ENCODE measurements at places on chromosomes 5 and 9.

GRCh38 chr9:33120620-33121019 lies 44.1 kb upstream of the SMU1 start:
- no peak for DNase-seq

- no peak for DNase-seq
Measured at GRCh38 chr5:40021007-40021406, 596.2 kb upstream of the DAB2 start.

DNA sequence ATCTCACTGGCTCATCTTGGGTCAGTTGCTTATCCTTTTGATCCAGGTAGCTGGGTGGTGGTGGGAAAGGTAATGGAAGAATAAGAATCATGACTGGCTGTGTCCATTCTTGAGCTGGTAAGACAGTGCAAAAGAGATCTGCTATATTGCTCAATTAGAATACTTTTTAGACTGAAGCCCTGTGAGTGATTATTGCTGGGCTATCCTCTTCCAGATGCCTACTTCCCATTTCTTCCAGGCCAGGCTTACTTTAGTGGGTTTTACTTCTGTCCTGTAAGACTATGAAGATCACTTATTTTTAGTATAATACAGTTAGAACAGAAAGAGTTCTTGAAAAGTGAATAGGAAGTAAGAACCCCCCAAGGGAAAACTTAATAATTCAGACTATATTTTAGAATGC lies 7.2 kb downstream of the MARCHF6 start:
- no peak for DNase-seq

DNA sequence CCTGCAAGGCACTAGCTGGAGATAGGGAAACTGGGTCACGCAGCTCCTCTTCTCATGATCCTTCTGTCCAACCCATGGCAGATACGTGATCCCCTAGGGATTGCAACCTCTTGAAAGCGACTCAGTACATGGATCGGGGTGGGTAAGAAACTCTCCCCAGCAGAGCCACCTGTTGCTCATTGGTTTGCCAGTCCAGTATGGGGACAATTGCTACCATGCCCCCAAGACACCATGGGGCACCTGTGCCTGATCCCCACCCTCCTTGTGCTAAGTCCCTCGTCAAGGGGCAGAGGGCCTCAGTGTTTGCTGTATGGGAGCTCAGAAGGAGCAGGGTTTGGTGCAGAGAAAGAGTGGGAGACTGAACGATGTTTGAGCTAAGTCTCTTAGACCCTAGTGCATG lies 500.9 kb downstream of the ENC1 start:
- no peak for DNase-seq

DNA sequence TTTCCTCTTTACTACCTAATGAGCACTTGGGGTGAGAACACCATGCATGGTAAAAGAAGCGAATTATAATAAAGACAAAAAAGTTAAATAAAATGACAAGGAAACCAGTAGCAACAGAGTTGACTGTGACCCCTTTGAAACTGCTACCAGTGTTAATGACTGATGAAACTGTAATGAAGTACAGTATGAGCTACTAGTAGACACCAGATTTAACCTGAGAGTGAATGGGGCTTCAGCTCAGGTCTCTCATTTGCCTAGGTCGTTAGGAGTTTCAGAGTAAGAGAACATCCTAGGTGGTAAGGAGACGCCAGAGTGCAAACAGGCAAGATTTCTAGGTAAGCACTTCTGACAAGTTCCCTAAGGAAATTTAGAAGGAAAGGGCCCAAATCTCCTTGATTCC lies 346.4 kb downstream of the BNC2 start:
- no peak for DNase-seq

DNA sequence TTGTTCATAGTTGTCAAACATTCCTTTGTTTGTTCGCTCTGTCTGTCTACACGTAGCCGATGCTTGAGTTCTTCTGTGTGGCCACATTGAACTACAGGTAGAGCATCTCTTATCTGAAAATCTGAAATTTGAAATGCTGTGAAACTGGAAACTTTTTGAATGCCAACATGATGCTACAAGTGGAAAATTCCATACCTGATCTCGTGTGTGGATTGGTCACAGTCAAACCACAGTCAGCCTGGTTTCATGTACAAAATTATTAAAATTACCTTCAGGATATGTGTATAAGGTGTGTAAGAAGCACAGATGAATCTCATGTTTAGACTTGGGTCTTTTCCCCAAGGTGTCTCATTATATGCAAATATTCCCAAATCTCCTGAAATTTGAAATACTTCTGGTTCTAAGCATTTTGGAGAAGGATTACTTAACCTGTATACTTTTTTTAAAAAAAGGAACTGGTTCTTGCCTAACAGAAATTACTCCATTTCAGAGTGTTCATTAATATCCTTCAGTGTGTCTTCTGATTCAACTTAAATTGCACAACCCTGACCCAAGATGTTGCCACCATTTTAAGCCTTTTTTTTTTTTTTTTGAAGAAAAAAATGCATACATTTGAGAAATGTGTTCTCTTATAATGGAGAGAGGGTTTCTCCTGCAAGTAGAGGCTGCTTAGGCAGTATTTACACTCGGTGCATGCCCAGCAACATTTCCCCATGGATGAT lies 254.3 kb downstream of the MAST4 start:
- no peak for DNase-seq

DNA sequence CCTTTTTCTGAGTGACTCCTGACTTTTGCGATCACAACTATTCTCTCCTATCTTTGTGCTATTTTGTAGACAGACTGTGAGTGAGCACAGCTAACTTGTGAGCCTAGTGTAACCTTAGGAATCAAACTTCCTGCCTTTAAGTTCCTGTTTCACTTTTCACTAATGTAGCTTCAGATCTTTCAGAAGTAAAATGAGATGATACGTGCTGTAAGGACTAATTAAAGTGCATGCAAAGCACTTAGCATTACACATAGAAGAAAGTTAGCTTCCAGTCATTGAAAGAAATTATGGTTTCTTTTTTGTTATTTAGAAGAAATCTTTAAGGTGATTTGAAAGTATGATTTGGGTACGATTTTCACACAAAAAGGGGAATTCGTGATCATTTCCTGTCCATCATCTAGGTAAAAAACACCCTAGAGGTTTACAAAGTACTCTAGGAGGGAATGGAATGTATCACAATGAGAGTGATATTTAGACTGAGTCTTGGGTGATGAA lies 122.7 kb downstream of the ST8SIA4 start:
- DNase-seq = no peak

- no peak for DNase-seq
Measured at GRCh38 chr5:142248853-142249462, 75.9 kb downstream of the SPRY4 start.

GRCh38 chr5:164809821-164810220 lies 1304.4 kb downstream of the MAT2B start:
- DNase-seq = no peak

DNA sequence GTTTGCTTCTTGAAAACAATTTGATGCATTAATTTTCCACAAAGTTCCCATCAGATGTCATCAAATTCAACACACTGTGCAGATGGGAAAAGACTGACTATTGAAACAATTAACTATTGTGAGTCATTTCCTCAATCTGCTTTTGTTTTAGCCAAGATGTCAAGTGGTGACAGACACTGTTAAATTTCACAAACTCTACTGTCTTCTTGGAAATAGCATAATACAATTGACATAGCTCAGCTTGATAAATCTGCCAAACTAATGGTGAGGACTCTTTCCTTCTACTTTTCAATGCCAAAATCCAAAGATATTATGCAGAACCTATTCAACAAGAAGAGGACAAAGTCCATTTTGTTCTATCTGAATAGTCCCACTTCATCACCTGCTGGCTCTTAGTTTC lies 242.3 kb downstream of the CAAP1 start:
- no peak for DNase-seq

GRCh38 chr5:36928947-36929346 lies 52.4 kb downstream of the NIPBL start:
- no peak for DNase-seq

GRCh38 chr5:36530215-36530614 lies 76.2 kb upstream of the SLC1A3 start:
- DNase-seq = no peak

- peak; percentile 66 for DNase-seq
Measured at GRCh38 chr5:111158105-111158744, 66.0 kb upstream of the CAMK4 start.

DNA sequence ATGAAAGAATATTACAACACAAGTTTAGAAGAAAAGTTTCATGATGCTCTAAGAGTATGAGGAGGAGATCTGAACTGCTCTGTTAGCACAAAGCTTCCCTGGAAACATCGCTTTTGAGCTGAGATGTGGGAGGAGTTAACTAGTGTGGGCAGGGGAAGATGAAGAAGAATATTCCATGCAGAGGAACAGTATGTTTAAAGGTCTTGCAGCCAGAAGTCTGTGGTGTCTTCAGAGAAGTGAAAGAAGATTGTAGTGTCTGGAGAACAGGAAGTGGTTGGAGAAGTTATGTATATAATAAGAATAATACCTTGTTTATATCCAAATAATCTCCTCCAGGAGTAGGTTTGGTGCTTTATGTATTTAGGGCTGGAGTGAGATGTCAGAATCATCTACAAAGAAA lies 406.7 kb downstream of the MAN2A1 start:
- no peak for DNase-seq

- DNase-seq = no peak
Measured at GRCh38 chr5:125181955-125182354, 435.5 kb upstream of the ZNF608 start.

DNA sequence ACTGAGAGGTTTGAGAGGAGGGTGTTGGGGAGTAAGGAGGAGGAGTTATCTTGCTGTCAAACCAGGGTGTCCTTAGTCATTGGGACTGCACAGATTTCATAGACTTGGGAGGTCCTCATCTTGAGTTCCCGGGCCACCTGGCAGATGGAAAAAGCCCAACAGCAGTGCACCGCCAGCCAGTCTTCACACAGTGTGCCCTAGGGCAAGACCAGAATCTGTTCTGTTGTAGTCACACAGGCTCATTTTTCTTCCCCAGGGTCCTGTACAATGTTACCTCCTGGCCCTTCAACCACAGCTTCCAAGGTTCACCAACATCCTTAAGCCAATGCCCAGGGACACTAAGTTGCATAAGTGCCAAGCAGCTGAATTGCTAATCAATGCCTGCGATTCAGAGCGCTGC lies 21.0 kb downstream of the PLAC8L1 start:
- DNase-seq = no peak

DNA sequence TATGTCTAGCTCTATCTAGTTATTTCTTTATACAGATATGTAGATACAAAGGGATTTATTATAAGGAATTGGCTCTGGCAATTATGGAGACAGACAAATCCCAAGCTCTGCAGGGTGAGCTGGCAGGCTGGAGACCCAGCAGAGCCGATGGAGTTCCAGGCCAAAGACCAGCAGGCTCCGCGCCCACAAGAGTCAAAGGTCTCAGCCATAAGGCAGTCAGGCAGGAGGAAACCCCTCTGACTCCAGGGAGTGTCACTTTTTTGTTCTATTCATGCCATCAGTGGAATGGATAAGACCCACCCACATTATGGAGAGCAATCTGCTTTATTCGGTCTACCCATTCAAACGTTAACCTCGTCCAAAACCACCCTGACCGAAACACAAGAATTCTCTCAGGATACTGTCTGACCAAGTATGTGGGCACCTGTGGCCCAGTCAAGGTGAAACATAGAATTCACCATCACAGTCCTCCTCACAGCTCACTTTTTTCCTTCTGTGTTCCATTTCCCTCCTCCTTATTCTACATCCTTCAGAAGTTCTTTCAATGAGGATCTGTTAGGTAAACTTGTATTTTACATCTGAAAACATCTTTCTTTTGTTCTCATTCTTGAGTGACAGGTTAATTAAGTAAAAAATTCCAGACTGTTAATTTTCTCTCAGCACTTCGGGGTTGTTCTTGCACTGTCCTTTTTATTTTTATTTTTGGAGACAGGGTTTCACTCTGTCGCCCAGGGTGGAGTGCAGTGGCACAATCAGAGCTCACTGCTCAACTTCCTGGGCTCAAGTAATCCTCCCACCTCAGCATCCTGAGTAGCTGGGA lies 21.2 kb downstream of the RNF130 start:
- no peak for DNase-seq

DNA sequence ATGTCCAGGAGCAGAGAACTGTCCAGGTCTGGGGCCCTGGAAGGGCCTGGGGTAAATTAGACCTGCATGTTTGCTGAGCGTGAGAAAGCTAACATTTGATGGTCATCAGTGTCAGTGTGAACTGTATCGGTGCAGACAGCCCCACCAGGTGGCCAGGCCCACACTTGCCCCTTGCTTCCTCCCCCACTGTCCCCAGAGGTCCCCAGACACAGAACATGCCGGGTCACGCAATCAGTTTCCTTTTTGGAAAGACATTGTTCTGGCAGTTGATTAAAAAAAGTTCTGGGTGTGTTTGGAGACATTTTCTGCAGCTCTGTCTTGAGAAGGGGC lies 1.5 kb downstream of the NKD2 start:
- no peak for DNase-seq

DNA sequence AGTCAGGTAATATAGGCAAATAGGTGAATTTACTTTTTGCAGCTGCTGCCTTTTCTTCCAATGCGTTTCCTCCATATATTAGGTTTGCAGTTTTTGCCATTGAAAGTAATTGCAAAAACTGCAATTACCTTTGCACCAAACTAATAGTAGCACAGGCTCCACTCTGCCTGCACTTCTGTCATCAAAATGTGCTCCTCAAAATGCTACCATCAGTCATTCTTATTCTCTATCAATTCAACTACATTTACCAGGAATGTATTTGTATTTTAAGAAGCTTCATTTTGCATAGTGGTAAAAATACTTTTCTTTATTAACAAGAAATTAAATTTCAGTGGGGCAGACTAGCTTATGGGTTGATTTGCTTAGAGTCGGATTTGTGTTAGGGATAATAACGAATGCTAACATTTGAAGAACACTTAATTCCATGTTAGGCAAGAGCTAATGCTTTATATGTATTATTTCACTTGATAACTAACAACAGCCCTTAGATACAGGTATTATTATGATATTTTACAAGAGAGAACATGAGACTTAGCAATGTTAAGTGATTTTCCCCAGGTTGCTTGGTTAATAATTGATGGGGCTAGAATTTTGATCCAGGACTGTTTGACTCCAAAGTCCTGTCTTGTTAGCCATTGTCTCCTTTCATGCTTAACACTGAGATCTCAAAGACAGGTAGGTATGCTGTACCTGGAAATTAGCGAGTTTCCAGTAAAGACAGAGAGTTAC lies 300.4 kb downstream of the MAN2A1 start:
- DNase-seq = no peak

- no peak for DNase-seq
Measured at GRCh38 chr9:18122171-18122570, 351.8 kb upstream of the ADAMTSL1 start.

DNA sequence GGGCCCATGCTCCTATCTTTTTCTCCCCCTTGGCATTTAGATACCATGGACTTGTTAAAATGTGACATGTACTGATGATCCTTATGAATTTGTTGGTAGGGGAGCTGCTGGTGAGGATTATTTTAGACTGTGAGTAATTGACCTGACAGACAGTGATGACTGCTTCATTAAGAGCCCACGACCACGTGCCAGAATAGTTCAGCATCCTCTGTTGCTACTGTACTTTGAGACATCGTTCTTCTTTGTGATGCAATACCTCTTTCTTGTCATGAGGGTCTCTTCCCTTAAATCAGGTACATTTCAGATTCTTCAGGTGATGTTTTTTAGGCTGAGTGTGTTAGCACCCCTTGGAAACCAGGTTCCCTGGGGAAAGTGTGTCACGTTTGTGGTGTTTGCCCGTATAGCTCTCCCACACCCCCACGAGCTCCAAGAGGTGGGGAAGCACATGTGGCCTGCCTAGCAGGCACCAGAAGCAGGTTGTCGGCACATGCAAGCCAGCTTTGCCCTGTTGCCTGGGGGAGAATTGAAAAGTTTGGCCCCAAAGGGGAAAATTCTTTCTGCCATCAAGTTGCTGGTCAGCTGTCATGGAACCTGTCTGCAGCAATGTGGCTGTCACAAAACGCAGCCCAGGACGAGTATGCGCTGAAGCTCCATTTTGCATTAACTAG lies 25.1 kb downstream of the QRFP start:
- no peak for DNase-seq
